ENCODE measurements at places on chromosomes 16 and 17.

DNA sequence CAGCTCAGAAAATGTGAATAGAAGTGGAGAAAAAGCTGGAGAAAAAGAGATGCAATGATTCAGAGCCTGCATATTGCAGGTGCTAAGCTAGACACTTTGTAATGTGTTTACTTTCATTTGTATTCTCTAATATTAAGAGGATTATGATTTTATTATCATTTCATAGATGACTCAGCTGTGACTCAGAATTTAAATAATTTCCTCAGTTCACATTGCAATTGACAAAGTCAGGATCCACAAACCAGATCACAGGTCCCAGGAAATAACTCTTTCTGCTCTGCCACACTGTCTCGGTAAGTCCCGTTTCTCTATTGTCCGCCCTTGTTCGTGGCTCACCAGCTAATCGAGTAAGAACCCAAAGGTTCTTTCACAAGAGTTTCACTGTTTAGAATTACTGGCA, 235.4 kb upstream of the MON1B start:
- no peak for DNase-seq

DNA sequence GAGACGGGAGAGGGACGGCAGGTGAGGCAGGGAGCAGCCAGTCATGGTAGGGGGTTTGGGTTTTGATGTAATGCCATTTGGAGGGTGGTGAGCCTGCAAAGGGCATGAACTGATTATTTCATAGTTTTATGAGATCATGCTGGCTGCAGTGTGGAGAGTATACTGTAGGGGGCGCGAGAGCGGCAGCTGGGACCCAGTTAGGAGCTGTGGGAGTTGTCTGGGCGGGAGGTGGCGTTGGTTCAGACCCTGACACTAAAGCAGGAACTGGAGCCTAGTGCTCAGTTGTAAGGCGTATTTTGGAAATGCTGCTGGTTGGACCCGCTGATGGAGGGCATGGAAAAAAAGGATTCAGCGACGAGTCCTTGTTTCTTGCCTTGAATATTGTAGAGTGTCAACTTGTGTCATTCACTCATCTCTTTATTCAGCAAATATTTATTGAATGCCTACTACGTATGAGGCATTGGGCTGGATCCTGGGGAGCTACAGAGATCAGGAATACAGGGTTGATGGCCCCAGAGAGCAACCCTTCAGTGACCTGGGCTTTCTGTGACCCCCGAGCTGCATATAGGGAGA, 23.7 kb upstream of the KDM8 start:
- DNase-seq = no peak

DNA sequence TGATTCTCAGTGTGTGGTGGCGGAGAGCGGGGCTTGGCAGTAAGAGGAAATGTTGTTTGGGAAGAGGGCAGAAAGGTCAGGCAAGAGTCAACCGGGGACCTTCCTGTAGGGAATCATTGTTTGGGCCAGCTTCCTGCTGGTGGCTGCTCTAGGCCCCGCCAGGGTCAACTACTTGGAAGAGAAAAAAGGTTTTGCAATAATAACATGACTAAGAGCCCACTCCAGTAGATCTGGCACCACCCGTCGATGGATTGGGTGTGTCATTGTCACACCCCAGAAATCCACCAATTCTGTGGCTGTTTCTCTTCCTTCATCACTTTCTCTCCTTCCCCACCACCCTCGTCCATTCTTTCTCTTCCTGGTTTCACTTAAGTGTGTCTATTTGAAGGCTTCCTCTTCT, 4.2 kb upstream of the KRT24 start:
- no peak for DNase-seq

- DNase-seq = no peak
Observed at GRCh38 chr16:79451196-79451816, 149.2 kb downstream of the MAF start.

DNA sequence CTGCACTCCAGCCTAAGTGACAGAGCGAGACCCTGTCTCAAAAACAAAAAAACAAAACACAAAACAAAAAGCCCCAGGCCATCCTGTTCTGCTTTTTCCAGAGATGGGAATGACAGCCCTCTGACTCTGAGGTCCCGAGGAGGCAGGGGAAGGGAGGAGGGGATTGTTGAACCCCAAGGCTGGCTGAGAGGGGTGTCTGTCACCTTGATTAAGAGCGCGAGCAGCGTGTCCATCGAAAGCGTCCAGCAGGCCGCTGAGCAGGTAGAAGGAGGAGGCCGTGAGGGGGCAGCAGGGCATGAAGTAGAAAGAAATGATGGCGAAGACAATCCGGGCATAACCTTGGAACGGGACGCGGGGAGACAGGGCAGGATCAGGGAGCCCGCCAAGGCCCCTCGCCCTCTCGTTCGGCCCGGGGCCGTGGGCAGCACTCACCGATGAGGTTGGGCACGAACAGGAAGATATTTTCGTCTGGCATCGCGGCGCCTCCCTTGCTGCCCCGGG, 593 bp downstream of the CDIPT start:
- no peak for DNase-seq

DNA sequence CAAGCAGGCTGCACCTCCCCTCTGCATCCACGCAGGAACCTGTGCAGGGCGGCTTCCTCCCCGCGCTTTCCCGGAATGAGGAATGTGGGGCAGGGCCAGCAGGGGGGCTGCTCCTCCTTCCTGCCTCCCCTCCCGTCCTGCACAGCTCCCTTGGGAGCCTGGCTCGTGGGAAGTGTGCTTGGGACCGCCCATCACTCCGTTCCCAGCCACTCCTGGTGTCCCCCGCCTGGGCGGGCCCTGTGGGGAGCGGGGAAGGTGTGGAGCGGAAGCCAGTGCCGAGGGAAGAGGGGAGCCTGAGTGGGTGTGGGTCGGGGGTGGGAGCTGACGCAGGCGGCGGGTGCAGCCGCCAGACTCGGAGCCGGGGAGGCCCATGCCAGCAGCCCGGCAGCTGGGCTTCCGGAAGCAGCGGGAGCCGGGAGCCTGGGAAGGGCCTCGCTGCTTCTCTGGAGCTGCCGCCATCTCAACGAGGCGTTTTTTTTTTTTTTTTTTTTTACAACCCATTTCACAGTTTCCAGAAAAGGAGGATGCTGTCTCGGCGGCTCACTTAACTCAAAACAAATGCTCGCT, 24.1 kb downstream of the BAHCC1 start:
- no peak for DNase-seq

GRCh38 chr16:88582912-88583575, 12.8 kb downstream of the ZC3H18 start:
- no peak for DNase-seq

DNA sequence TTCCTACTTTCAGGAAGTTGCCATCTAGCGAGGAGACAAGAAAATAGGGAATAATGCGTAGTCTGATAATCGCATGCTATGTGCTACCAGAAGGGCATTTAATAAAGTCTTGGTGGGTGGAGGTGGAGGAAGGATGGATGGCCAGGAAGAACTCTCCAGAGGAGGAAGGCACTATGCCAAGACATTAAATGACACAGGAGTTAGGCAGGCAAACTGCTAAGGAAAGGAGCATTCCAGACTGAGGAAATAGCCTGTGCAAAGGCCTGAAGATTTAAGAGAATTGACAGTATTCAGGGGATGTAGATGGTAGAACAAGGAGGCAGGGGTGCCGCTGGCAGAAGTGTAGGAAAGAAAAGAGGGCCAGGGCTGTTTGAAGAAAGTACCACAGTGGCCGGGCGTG, 19.3 kb upstream of the ARHGAP44 start:
- DNase-seq = no peak

DNA sequence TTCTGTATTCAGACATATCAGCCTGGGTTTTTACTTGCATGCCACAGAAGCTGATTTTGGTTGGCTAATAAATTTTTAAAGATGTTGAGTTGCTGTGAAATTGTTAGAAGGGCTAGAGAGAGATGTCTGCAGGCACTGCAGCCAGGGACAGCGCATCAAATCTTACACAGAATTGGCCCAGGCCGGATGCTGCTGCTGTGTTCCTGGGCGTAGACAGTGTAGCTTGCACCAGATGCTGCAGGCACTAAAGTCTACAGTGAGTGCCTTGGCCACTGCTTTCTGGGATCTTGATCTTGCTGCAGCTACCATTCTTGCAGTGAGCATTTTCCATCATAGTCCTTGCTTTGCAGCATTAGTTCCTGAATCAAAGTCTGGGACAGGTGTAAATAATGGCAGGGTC, 169.9 kb downstream of the SPECC1 start:
- no peak for DNase-seq

GRCh38 chr17:73585583-73585982, 58.7 kb downstream of the SDK2 start:
- DNase-seq = no peak

DNA sequence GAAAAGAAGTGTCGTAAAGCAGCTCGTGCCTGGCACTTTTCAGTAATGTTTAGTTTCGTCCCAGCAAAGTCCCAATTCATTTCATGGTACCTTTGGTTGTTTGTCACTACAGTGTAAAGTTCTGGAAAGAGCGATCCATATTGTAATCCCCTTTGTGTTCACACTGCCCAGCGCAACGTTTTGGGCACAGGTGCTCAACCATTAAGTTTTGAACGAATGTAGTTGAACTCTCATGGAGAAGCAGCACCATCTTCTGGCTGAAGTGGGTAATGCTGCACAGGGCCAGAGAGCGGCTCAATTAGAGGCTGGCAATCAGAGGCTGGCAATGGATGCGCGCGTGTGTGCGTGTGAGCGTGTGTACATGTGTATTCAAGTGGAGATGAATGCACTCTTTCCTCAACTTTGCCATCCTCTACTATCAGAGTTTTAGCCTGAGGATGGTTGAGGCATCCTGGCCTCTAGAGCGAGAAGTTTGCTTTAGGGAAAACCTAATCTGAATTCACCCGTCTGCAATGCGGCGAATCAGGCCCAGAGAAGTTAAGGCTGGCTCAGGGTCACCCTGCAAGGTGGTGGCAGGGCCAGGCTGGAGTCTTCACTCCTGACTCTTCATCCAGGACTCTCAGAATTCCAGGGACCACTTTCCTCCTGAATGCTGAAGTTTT, 29.9 kb downstream of the DYNLL2 start:
- no peak for DNase-seq

DNA sequence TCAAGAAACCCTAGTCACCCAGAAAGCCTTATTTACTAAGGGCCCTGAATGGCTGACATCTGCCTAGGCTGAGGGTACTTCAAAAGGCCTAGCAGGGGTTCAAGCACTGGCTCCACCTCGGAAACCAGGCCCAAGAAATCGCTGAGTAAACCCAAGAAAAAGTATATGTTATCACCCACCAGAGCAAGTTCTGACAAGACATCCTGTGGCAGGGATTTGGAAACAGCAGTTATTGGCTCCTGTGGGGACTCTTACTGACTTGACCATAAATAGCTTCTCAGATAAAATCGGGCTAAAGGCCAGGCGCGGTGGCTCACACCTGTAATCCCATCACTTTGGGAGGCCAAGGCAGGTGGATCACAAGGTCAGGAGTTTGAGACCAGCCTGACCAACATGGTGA, 12.2 kb downstream of the ATP6V0D1 start:
- no peak for DNase-seq

DNA sequence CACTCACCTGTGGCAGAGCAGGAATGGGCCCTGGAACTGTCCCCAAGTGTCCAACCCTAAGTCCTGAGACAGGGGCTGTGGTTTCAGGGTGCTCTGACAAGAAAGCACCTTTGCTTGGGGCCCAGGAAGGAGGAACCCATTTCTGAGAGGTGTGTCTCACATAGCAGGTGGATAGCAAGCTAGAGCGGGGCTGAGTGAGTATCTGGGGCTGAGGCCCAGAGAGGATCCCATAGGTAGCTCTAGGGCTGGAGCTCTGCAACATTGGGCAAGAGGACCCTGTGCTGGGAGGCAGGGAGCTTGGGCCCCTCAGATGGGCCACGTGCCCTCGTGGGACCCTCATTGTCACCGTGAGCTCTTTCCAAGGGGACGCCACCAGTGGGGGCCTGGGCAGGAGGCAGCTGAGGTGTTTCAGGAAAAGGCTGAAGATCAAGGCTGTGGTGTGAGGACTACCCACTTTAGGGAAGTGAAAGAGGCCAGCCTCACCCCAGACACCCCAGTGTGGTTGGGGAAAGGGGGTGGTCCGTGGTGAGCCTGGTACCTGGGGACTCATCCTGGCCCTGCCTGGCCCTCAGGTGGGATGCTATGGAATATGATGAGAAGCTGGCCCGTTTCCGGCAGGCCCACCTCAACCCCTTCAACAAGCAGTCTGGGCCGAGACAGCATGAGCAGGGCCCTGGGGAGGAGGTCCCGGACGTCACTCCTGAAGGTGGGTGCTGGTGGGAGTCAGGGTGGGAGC, 5.3 kb downstream of the DEF8 start:
- no peak for DNase-seq

- no peak for DNase-seq
Observed at GRCh38 chr17:60300011-60300410, 91.9 kb downstream of the USP32 start.

DNA sequence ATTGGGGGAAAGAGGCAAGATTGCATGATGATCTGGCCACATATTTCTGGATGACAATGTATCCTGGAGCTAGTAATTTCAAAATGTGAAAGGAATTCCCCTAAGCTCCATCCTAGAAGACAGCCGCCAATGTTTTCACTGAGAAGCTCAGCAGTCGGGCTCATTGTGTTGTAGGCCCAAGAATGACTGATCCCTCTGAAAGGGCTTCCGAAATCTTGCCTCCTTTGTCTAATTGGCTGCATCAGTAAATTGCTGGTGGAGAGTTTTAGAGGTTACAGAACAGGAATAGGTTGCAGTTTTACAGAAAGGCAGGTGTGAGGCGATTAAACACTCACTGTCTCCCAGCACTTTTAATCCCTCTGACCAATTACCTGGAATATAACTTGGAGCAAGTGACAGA, 464.1 kb upstream of the SALL1 start:
- no peak for DNase-seq

- DNase-seq = no peak
Observed at GRCh38 chr17:2179615-2180295, 123.8 kb downstream of the SMG6 start.

- DNase-seq = no peak
Observed at GRCh38 chr16:14310519-14310991, 239.4 kb downstream of the MRTFB start.

- DNase-seq = peak; percentile 39
Observed at GRCh38 chr17:4898927-4899326, 409 bp upstream of the C17orf107 start.

DNA sequence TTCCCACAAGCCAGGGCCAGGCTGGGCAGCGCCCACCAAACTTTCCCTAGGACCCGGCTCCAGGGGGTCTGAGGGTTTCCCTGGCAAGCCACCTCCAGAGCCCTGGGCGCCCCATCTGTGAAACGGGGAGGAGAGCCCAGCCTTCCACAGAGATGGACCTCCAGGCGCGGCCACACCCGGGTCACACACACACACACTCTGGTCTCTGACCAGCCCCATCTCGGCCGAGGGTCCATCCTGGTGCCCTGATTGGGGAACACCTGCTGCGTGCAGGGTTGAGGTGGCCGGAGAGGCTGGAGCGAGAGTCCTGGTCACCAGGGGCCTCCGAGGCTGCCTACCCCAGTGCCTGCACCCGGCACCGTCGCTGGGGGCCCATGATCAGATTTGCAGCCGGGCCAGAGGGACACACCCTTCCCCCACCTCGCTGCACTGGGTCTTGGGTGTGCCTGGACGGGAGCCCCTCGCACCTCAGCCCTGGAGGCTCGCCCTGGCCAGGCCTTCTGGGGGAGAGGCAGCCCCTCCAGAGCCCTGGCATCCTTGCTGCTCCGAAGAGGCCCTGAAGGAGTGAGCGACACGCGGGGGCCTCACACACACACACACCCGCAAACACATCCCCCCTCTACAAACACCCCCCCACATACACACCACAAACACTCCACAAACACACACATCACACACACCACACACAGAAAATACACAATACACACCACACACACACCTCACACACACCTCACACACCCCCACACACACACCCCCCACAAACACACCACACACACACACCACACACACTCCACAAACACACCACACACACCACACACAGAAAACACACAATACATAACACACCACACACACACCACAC, 29.7 kb downstream of the SLC25A10 start:
- no peak for DNase-seq
